ENCODE measurements at places on chromosomes 6 and 20. TPM values are rescaled to one million over a fixed set of nuclear protein-coding genes. Genes with fewer than 3 reads are reported as not detected.

DNA sequence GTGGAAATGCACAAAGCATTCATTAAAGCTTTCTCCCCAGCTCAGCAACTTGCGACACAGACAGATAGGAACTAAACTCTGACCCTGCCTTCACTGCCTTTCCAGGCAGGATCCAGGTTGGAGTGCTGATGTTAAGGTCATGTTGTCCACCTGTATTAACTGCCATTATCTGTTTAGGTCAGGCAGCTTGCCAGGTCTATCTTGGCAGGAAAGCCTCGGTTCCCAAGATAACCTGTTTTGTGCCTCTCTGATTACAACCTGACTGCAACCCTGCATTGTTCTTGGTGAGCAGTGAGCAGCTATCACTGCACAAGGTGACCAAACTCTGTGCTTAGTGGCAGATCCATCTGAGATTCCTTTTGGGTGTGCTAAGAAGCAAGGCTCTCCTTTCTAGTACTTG is 23.2 kb upstream of the ELOVL2 start:
- DNase-seq, result no peak

ZC3H12D gene
- 106 TPM for total RNA-seq

DNA sequence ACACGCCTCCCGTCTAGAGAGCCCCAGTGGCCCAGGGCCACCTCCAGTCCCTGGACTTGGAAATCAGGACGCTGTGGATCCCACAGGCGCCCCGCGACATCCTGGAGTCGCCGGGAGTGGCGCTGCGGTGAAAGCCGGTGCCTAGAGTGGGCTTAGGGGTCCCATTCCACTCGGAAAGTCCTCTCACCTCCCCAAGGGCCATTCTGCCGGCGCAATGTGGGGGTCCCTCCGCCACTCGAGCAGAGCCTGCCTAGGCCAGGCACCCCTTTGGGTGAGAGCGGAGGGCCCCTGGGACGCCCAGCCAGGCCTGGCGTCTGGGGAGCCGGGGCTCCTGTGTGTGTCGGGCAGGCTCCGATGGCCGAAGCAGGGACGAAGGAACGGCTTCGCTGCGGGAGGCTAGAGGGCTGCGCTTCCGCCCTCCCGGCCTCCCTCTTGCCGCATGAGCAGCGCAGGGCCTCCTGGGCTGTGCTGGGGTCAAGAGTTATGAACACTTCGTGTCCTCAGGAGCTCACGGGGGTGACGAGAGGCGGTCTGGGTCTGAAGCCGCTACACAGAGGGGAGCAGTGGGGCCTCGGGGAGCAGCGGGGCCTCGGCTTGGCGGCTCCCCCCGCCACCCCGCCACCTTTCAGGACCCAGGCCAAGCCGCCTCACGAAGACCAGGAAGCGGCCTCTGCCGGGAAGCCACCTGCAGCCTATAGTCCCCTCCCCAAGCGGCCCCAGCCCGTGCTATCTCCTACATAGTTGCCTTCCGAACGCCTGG is 13.6 kb downstream of the POU3F2 start:
- DNase-seq, result peak; percentile 15

DNA sequence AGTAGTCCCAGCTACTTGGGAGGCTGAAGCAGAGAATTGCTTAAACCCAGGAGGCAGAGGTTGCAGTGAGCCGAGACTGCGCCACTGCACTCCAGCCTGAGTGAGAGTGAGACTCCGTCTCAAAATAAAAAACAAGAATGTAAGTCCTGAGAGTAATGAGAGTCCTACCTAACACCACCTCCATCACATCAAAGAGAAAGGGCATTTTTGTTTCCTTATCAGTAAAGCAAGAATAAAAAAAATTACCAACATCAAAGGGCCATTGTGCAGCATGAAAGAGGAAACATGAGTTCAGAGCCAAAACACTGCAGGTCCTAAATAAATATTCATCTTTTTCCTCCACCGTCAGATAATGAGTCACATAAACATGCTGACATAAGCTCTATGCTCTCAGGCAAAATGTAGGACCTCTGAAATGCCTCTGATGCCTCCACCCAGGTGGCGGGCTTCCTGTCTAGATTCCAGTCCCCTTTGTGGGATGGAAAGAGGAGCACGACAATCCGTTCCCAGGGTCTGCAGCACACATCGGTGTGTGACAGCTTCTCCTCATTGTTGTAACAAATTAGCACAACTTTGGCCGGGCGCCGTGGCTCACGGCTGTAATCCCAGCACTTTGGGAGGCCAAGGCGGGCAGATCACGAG is 7.2 kb downstream of the ATP9A start:
- no peak for DNase-seq

GRCh38 chr6:167546611-167547327 is 221.9 kb downstream of the TTLL2 start:
- no peak for DNase-seq

GRCh38 chr6:73515204-73515655 is 5.6 kb downstream of the EEF1A1 start:
- peak; percentile 33 for DNase-seq

GRCh38 chr6:107770541-107770940 is 53.6 kb downstream of the SCML4 start:
- no peak for DNase-seq

GRCh38 chr20:956330-956951 is 40.3 kb upstream of the ANGPT4 start:
- peak; percentile 74 for DNase-seq

TSPYL4 gene
- 12.5 TPM for total RNA-seq

SPINT4 gene
- total RNA-seq, result not detected

- peak; percentile 95 for DNase-seq
Measured at GRCh38 chr6:70667711-70668498, at the start of gene SMAP1. Gene SMAP1 (plus strand): TSS chr6:70667883. CDS start chr6:70668024, 141 bp downstream.

DNA sequence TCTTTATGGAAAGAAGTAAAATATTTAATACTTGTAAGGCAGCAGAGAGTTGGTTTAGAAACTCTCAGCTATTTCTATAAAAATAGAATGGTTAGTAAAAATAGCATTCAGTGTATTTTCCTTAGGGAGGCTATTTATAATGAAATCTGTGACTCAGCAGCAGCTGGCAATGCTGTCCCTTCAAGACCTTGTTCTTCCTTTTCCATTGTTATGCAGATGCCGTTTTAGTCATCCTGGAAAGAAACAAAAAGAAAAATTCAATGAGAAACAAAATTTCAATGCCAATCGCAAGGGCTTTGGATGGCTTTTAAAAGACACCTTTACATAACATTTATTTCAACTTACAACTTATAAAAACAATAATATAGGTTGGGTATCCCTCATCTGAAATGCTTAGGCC is 17.5 kb downstream of the MPC1 start:
- DNase-seq, result no peak

DNA sequence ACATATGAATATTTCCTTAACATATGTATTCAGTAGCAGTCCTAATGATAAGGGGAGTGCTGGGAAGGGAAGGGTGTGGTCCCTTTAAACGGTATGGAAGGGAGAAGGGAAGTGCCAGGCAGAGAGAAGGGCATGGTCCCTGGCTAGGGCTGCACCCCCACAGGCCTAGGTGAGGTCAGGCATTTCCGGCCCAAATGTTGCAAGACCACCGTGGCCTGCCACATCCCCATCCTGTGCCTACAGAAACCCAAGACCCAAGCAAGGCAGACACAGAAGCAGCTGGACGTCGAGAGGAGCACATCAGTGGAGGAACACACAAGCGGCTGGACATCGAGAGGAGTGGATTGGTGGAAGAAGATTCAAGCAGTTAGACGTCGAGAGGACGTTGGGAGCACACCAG is 5.9 kb downstream of the RRAGD start:
- no peak for DNase-seq

- DNase-seq, result peak; percentile 48
Measured at GRCh38 chr6:27752038-27752885, 159.9 kb downstream of the OR2B2 start.

All from activated T-cell treated with anti-CD3 and anti-CD28 coated beads, Interleukin-2, amount 50 U/mL, for 72 hours (primary cell).